ENCODE measurements at places on chromosomes 12 and 14.
A peak's percentile ranks its signal among the peaks of the same experiment; 100 is the strongest.

DNA sequence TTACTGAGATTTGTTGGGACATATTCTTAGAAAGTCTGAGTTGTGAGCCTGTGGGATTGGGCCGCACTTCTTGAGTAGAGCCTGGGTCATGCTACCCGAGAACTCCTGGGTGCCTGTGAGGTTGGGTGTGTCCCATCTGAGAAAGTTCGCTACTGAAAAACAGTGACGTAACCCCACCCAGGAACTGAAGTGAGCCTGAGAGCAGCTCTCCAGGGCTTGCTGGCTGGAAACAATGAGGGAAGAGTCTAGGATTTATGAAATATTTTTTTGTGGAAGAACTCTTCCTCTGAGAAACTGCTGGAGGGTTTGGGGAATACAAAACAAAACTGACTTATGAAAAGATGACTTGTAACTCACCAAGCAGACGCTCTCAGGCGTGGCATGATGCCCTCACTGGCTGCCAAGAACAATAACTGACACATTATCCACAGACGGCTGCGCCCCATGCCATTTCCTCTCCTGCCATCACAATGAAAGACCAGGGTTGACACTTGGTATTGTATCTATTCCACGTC, 69.2 kb downstream of the RASSF3 start:
- no peak for DNase-seq

GRCh38 chr14:54743382-54743781, 159.2 kb downstream of the GCH1 start:
- no peak for DNase-seq

GRCh38 chr12:51838036-51838435, 10.5 kb downstream of the FIGNL2 start:
- DNase-seq: no peak

- DNase-seq: no peak
Observed at GRCh38 chr12:96338852-96339471, 61.3 kb downstream of the CDK17 start.

- DNase-seq: no peak
Observed at GRCh38 chr14:75069121-75069810, at the start of gene ZC2HC1C. Gene ZC2HC1C (plus strand): TSS chr14:75069641. CDS start chr14:75070574, 933 bp downstream.

DNA sequence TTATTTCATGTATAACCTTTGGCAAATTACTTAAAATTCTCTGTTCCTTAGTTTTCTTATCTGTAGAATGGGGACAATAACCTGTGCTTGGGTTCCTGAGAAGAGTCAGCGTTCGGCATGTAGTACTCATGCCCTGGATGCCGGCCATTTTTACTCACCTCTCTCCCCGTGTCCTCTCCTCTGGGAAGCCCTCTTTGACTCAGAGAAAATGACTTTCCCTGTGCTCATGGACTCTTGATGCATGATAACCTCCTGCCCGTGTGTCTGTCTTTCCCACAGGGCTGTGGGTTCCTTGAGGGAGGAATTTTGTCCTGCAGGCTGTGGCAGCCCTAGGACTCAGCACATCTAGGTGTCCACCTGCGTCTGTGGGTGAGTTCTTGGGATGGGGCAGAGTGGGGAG, 5.8 kb upstream of the C1RL start:
- DNase-seq: no peak

DNA sequence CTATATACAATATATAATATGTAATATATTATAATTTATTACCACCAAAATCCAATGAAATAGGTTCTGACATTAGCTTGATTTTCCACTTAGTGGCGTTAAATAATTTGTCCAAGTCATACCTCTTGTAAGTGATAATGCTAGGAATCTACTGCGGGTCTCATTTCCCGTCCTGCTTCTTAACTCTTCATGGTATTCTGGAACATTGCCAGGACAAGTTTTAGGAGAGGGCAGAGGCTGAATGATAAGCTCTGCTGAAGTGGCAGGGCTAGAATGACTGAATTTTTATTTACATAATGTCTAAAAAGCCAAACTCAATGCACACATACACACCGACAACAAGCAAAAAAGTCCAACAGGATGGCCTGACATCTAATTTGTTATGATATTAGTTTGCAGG, 70.4 kb upstream of the PTPRQ start:
- DNase-seq: no peak

DNA sequence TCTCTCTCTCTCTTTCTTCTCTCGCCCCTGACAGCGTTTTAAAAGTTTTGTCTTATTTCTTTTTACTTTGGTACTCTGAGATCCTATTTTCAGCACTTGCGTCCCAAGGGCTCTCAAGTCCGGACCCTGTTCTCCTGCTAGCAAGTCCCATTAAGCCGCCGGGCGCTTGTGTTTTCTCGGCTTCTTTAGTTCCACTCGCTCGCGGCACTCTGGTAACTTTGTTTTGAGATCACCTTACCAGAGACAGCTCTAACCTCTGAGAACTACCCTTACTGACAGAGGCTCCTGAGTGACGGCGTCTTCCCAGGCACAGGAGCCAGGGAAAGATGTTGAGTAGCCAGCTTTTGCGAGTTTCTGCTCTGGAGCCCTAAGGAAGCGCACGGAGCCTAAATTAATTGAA, 2.7 kb upstream of the MYF5 start:
- no peak for DNase-seq

DNA sequence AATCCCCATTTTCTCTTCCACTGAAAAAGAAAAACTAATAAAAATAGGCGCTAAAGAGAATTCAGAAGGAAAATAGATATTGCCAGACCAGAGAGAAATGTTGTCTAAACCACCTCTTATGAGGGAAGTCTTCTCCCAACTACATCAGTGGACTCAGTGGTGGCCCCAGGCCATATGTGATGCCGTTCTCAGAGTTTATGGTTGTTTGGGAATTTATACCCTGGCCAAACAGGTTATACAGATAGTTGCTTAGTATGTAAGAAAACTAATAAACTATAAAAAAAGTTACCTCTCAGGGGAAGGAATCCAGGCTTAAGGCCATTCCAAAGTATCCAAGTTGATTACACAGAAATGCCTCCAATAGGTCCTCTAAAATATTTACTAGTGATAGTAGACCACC, 103.4 kb upstream of the RBM19 start:
- no peak for DNase-seq

DNA sequence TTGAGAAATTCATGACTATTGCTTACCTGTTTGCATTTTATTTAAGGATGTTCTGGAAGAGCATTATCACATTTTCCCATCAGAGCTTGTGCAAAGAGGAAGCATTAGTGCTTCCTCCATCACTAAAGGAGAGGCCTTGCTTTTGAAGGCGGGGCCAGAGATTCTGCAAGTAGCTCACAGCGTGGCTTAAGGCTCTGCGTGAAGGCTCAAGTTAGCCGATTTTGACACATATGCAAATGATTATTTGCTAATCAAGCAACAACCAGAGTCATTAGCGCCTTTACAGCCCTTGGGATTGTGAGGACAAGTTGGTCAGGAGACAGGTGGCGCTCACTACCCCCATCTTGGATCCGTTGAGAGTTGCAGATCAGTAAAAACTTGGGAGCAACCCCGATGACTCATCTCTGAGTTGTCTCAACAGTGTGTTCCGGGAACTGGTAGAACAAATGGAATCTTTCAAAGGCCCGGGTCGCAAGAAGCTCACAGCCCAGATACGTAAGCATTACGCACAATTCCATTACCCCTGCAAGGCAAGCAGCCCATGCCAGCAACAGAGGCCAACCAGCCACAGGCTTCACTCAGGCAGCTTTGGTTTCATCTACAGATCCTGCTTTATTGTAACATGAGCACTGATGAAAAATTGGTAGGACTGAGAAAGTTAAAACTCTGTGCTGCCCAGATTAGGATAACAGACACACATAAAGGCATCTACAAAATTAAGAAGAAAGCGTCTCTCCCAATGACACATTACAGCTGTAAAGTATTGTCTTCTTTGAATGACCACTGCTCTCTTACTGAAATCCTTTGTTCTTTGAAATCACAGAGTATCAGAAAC, 34.9 kb upstream of the SPTSSA start:
- peak; percentile 95 for DNase-seq

- no peak for DNase-seq
Observed at GRCh38 chr14:76080025-76080424, 71.7 kb upstream of the GPATCH2L start.

- no peak for DNase-seq
Observed at GRCh38 chr14:84090837-84091236, 1439.1 kb upstream of the FLRT2 start.

DNA sequence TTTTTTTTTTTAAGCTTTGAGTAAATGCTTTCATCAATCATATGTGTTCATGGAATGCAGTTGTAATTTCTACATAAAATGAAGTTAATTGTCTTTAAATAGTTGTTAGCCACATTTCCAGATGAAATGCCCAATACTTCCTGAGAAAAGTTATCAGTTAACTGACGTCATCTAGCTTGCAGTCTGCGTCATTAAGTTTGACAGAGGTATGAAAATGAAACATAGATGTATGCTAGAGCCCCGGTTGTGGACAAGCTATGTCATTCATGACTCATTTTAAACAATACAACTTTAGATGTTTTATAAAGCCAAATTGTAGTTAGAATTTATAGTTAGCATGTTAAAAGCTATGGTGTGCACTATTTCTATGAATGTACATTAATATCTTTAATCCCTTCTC, 90.7 kb downstream of the PLEKHA5 start:
- DNase-seq: no peak

Data from HFF-Myc (cell line).